ENCODE measurements at places on chromosomes 4 and X.

DNA sequence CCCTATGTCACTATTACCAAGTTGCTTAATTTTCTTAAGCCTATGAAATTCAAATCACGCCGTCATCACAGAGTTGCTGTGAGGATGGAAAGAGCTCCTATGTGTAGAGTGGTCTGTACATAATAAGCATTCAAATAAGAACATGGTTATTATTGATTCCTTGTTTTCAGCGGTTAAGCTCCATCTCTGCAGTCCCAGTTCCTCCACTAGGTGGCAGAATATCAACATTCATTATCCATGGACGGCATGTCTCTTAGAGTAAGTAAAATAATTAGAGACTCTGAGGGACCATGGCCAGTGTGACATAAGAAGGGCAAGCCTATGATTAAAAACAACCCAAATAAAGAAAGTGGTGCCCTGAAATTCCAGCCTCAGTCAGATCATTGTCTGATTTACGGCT lies 132.5 kb upstream of the NHS start:
- peak; percentile 70 for DNase-seq

GRCh38 chrX:47171996-47172395 lies 21.6 kb upstream of the UBA1 start:
- DNase-seq = no peak

- DNase-seq = no peak
Observed at GRCh38 chrX:2299871-2300270, 200.9 kb downstream of the DHRSX start.

GRCh38 chr4:88251924-88252323 lies 32.4 kb downstream of the PPM1K start:
- DNase-seq = no peak

DNA sequence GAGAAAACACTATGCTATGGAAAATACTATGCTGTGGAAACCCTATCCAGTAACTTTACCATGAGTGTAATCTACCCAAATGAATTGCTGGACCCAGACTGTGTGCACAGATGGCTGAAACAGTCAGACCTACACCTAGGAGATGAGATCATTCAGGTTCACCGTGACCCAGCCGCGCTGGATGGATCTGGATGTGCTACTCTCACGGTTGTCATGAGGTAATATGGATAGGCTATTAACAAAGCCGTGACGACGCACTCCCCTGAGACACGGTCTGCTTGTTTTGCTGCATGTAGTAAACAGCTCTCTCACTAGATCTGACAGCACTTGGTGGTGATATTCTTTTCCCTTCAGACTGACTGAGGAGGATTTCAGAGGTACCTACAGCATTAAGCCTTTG lies 832.5 kb upstream of the GRID2 start:
- no peak for DNase-seq

- DNase-seq = no peak
Observed at GRCh38 chrX:123206176-123206575, 22.1 kb downstream of the GRIA3 start.

DNA sequence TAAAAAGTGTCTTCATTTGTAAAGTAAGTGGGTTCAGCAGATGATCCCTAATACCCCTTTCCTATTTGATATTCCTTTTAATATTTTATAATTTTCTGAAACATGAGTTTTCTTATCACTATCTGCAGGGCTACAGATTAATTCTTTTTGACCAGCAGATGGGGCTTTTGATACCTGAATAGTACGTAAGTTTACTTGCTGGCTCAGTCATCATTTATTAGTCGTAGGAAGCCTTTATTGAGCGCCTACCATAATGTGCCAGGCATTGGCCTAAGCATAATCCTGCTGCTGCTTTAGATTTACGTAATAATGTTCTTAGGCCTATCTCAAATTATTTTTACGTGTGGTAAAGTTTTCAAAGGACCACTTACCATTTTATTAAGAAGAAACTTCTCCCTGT lies 33.1 kb downstream of the OSTC start:
- DNase-seq = no peak

DNA sequence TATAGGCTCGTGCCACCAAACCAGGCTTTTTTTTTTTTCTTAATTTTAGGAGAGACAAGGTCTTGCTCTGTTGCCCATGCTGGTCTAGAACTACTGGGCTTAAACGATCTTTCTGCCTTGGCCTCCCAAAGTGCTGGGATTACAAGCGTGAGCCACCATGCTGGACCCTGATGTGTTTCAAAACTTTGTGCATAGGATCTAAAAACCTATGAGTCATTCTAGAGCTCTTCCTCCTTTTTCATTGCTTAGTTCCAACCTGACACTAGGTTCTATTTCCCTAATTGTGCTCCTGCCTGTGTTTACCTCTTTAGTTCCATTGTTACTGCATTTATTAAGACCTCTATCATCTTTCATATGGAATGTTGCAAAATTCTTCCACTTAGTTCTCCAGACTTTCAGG lies 57.3 kb downstream of the HPGD start:
- no peak for DNase-seq

DNA sequence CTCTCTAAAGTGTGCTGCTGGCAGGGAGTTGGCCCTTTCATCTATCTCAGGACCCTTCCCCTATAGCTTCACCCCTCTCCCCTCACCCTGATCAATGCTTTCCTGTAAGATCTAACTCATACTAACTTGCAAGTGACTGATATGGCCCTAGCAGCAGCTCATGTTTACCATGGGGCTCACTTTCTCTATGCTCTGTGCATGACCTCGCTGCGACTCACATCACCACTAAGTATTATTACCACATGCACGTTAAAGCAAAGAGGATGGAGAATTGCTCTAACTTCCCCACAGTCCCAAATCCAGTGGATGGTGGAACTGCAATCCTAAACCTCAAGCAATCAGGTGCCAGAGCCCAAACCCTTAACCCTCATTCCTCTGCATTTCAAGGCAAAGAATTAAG lies 626.6 kb downstream of the MID1IP1 start:
- DNase-seq = no peak

- DNase-seq = peak; percentile 53
Observed at GRCh38 chrX:49183701-49184281, 2.4 kb downstream of the PRICKLE3 start.

DNA sequence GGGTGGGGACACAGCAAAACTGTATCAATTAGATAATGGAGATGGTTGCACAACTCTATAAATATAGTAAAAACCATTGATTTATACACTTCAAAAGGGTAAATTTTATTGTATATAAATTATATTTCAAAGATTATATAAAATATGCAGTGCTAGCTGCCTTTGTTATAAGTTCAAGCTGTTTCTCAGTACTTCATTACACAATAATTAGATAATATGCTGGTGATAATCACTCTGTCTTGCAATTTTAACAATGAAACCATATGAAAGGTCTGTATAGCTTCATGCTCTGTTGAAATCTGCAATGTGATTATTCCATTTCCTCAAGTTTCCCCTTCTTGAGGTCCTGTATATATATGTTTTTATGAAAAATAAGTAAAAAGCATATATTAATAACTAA lies 73.4 kb upstream of the PLS3 start:
- no peak for DNase-seq

- no peak for DNase-seq
Observed at GRCh38 chr4:138052806-138053632, 189.1 kb downstream of the SLC7A11 start.

DNA sequence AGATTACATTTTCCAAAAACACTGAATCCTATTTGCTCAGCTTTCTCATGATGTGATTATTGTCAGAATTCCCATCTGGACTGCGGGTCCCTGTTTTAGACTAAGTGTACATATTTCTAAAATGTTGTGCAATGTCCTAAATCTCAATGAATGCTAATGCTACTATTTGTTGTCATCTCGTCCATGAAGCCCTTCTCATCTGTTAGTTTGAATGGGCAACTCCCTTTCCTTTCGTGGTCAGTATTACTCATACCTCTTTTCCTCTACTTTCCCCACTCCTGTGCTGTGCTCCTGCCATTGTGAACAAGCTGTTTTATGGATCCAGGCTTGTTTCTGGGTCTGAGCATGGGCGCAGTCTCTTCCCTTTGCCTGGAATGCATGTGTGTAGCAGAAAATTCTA lies 91.0 kb downstream of the MID1 start:
- no peak for DNase-seq

- DNase-seq = peak; percentile 3
Observed at GRCh38 chr4:40192114-40193015, 4.5 kb upstream of the RHOH start.

- no peak for DNase-seq
Observed at GRCh38 chr4:98864560-98864959, 64.4 kb downstream of the EIF4E start.

DNA sequence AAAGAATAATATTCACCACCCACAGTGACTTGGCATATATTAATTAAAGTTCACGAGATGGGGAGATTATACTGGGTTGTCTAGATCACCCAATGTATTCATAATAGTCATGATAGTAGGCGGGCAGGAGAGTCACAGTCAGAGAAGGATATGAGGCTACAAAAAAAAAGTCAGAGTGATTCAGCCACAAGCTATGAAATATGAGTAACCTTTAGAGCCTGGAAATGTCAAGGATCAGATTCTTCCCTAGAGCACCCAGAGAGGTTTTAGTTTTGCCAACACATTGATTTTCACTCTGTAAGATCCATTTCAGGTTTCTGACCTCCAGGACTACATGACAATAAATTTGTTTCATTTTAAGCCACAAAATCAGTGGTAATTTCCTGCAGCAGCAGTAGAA lies 501.9 kb downstream of the GABRG1 start:
- no peak for DNase-seq

GRCh38 chr4:140092094-140092851 lies 61.7 kb downstream of the MAML3 start:
- peak; percentile 88 for DNase-seq

GRCh38 chr4:42715807-42716482 lies 59.0 kb upstream of the ATP8A1 start:
- DNase-seq = no peak

- no peak for DNase-seq
Observed at GRCh38 chrX:132622130-132622529, 133.3 kb upstream of the MBNL3 start.

- no peak for DNase-seq
Observed at GRCh38 chrX:34238896-34239295, 106.8 kb upstream of the FAM47A start.

DNA sequence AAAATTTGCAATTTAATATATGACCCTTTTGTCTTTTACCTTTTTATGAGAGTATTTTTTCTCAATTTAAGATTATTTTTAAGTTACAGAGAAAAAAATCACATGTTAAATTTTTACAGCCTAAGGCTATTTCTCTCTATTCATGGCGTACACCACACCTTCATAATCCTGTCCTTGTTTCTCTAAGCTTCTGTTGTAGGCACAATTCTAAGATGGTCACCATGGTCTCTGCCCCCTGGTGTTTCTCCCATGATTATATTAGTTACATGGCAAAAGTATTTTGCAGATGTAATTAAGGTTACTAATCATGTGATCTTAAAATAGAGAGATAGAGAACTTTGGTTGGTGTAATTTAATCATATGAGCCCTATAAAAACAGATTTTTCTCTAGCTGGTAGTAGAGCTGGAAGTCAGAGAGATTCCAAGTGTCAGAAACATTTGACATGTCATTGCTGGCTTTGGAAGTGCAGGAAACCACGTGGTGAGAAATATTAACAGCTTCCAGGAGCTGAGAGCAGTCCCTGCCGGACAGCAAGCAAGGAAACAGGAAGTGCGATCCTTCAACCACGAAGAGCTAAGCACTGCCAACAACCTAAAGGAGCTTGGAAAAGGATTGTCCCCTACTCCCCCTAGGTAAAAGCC lies 89.8 kb downstream of the EIF4E start:
- no peak for DNase-seq

DNA sequence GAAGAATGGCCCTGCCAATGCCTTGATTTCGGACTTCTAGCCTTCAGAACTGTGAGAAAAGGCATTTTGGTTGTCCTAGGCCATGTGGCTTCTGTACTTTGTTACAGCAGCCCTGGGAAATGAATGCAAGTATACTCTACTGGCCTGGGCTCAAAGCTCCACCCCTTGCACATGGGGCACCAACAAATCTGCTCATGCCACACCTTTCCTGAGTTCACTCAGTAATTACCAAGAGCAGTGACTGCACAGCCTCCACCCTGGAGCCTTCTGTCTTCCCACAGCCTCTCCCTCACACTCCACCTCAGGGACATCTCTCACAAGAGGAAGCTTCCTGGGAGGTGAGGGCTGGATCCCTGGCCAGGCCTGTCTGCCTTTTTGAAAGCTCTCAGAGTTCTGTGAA lies 29.1 kb upstream of the GAB1 start:
- no peak for DNase-seq

DNA sequence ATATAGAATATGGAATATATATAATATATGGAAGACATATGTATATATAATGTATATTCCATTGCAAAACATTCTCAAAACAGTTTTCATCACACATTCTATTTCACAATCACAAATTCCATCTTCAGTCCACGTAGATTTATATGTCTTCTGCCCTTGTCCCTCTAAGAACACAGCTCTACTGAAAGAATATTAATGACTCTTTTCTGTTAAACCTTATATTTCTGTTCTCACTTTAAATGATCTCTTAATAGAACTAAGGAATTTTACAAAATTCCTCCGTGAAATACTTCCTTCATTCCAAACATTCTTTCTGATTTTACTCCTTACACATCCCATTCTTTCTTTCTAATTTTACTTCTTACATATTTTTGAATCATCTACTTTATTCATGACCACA lies 1043.1 kb upstream of the PABPC4L start:
- no peak for DNase-seq

- no peak for DNase-seq
Observed at GRCh38 chr4:37620176-37620575, 66.0 kb downstream of the RELL1 start.

GRCh38 chr4:95985791-95986550 lies 146.1 kb downstream of the PDHA2 start:
- no peak for DNase-seq

GRCh38 chr4:89835413-89835812 lies 1.5 kb downstream of the SNCA start:
- no peak for DNase-seq

DNA sequence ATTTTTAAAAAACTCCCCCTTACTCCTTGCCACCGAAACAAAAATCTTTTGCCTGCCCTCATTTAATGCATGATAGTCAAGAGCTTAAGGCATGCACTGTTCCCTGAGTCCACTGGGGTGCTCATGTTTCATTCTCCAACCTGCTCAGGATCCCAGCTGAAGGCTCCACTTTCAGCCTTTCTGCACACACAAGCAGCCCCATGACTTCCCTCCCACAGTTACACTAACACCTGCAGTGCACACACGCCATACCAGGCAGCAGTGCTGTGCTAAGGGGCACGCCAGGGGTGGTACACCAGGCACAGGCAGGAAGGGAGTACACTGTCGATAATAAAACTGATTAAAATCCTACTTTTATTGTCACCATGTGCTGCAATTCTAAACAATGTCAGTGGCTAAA lies 385.2 kb downstream of the BMPR1B start:
- no peak for DNase-seq

DNA sequence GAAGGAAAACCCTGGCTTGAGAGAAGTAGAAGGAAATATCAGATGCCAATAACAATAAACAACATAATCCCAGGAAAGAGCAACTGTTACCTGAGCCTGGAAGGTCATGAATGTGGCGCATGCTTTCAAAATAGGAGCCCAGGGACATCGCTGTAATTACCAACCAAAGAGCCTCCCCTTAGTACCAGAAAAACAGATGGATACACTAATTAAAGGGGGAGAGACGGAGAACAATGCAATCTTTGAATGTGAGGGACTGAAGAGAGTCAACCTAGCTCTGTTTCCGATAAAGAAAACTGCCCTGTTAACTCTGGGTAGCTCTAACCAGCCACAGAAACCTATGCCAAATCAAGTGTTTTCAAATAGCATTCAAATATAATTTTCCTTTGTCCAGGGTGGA lies 161.4 kb downstream of the ENOX2 start:
- no peak for DNase-seq

Measured in NCI-H345 (cell line).